Osteoblast (primary cell): ENCODE measurements at places on chromosomes 16 and 17. TPM values are rescaled to one million over a fixed set of nuclear protein-coding genes. Genes with fewer than 3 reads are reported as not detected.

Gene IRX3
- total RNA-seq: 68.4 and 71.7 TPM in 2 replicates

Gene KRTAP1-5
- total RNA-seq: 25.0 and 31.8 TPM in 2 replicates

Gene RND2
- 0.29 and 0.36 TPM in 2 replicates for total RNA-seq

Gene PPP1R1B
- total RNA-seq: not detected in 2 replicates
